ENCODE measurements at places on chromosomes 11 and 22. TPM values are rescaled to one million over a fixed set of nuclear protein-coding genes. Genes with fewer than 3 reads are reported as not detected.

A4GALT gene
- polyA plus RNA-seq = 16.8 TPM

CCT8L2 gene
- not detected for polyA plus RNA-seq

NPTXR gene
- polyA plus RNA-seq = 4.2 TPM

CCDC87 gene
- 0.27 TPM for polyA plus RNA-seq

GRK2 gene
- 52.4 TPM for polyA plus RNA-seq

SEZ6L gene
- 0.10 TPM for polyA plus RNA-seq

SGSM1 gene
- polyA plus RNA-seq = 2.7 TPM

MMP10 gene
- not detected for polyA plus RNA-seq

TP53AIP1 gene
- 1.1 TPM for polyA plus RNA-seq

GRCh38 chr11:77968337-77968736 is 26.1 kb downstream of the INTS4 start:
- DNase-seq = no peak

DNA sequence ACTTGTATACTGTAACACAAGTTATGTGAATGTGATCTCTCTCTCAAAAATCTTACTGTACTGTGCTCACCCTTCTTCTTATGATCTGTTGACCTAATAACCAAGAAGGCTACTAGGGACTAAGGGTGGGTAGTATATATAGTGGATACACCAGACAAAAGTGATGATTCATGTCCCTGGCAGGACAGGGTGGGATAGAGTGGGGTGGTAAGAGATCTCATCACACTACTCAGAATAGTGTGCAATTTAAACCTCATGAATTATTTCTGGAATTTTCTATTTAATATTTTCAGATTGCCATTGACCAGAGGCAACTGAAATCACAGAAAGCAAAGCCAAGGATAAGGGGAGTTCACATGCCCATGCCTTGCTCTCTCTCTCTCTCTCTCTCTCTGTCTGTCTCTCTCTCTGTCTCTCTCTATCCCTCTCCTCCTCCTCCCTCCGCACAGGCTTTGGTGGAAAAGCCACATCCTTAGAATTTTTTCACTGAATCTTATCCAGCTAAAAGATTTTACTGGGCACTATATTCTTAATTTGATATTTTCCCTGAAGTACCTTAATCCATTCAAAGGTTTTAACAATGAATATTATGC is 12.0 kb upstream of the STK33 start:
- DNase-seq = no peak

- no peak for DNase-seq
These were observed 9.4 kb downstream of the PLAAT2 start for GRCh38 chr11:63553759-63554158.

GRCh38 chr11:78150346-78150745 is 10.9 kb upstream of the ALG8 start:
- DNase-seq = no peak

DNA sequence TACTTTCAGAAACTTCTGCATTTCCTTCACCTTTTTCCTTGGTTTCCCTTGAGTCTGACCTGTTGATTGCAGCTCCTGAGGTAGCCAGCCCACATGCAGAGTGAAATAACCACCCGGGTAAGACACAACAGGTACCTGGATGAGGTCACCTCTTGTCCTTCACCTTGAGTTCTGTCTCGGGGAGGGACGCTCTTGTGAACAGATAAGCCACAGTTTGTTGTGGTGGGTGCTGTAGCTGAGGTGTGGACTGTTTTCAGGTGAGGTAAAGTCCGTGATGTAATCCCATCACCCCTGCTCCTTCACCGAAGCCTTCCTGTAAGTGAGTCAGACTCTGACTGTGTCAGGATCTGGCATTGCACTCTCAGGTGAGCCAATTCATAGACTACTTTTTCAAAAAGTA is 183.1 kb downstream of the NAV2 start:
- DNase-seq = no peak

- peak; percentile 41 for DNase-seq
These were observed 682.6 kb downstream of the KCNA4 start for GRCh38 chr11:29333993-29334775.

DNA sequence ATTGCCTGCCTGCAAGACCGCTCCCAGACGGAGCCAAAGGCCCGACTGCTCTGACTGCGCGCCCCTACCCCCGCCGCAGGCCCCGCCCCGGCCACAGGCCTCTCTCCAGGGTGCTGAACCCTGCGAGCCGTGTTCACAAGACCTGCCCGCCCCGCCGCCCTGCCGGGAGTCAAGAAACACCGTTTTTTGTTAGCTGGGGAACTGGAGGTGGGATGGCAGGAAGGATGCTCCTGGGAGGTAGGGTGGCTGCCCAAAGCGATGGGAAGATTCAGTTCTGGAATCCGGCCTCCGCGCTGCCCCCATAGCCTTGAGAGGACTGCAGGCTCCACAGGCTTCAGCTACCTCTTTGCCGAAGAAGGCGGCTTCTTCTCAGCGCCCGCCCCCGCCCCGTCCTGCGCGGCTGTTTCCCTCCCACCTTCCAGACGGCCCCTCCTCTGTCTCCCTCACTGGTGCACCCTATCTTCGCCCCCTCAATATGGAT is 2.7 kb upstream of the PDE2A start:
- DNase-seq = peak; percentile 79

DNA sequence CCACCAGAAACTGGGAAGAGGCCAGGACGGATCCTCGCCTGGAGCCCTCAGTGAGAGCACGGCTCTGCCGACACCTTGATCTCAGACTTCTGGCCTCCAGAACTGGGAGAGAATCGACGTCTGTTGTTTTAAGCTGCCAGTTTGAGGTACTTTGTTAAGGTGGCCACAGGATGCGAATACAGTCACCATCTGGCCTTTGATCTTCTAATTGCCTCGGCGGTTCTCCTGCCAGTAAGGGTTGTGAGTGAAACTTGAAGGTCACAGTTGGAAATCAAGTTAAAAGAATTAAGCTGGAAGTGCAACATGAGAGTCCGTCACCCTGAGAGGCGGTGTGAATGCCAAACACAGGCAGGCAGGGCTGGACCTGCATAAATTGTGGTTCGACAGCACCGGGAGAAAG is 27.9 kb downstream of the PARVB start:
- no peak for DNase-seq

- DNase-seq = no peak
These were observed 48.1 kb downstream of the SHANK2 start for GRCh38 chr11:71204294-71204693.

DNA sequence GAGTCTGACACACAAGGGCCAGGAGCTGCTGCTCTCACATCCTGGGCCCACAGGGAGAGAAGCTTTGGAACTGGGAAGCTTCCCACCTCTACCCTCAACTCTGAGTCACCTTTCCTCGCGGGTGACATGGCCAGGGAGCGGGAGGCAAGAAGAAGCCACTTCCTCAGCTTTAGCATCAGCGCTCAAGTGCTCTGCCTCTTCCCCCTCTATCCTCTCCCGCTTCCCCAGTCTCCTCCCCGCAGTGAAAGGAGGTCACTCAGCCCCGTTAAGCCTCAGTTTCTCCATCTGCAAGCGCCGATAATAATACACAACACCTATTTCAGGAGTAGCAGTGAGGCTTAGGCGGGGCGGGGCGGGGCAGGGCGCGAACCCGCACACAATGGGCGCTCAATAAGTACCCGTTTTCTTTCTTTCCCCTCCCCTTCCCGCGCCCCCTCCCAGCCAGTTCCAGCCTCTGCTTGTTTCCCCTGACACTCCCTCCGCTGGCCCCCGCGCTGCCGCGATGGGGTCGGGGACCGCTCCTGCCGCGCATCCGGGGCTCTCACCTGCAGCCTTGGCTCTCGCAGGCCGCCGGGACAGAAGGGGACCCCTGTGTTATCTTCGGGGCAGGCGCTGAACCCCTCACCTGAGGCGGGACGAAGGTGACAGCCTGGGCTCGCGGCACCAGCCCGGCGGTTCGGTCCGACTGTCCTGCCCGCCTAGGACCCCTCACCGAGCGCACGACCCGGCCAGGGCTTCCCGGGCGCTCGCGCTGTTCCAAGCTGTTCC is 892 bp downstream of the GDPD5 start:
- no peak for DNase-seq

GRCh38 chr11:132126973-132127899 is 756.8 kb downstream of the NTM start:
- peak; percentile 80 for DNase-seq

GRCh38 chr11:114615448-114616361 is 20.1 kb upstream of the NXPE4 start:
- DNase-seq = no peak

- no peak for DNase-seq
These were observed 4.3 kb downstream of the KBTBD3 start for GRCh38 chr11:106072804-106073203.

DNA sequence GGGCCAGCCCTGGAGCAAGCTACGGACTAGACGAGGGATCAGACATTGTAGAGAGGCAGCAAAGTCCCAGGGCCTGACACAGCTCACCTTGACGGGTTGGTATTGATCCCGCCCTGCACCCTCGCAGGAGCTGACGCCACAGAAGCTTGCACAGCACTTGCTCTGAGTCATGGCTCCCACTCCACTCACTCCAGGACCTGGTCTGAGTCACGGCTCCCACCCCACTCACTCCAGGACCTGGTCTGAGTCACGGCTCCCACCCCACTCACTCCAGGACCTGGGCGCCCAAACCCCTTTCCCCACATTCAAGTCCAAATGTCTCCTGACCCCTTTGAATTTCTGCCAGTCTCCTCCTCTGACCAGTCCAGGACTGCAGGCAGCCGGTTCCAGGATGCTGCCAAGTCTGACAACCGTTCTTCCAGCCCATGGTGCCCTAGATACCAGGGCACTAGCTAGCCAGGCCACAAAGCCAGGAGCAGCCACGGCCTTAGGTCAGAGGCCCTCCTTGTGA is 6.0 kb upstream of the PNPLA5 start:
- no peak for DNase-seq

GRCh38 chr22:29445508-29445907 is 7.1 kb downstream of the RFPL1 start:
- DNase-seq = no peak

DNA sequence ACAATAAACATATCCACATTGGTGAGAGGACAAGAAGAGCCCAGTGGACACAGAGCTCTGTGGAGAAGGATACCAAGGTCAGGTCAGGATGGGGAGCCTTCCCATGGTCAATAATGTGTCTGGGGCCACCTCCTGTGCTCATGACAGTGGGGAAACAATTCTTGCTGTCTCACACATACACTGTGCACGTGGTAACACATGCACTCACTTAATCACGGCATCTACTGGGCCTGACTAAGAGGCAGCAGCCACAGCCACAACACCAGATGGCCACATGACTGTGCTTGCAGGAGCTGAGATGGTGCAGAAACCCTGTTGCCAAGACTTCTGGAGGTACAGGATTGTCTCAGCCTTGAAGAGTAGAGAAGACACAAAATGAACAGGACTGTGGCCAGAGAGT is 28.6 kb downstream of the C22orf42 start:
- no peak for DNase-seq
